SJSA1 (cell line): ENCODE measurements at places on chromosomes 3 and 15. TPM values are rescaled to one million over a fixed set of nuclear protein-coding genes. Genes with fewer than 3 reads are reported as not detected.

The NUP210 gene
- 0.05 TPM in 1 of 2 replicates, not detected in the other for total RNA-seq

The CHCHD6 gene
- total RNA-seq = 15.9 and 21.7 TPM in 2 replicates

The KLHL6 gene
- total RNA-seq = not detected in 2 replicates

The ITIH1 gene
- total RNA-seq = not detected in 2 replicates

The PLSCR4 gene
- total RNA-seq = 3.7 and 7.8 TPM in 2 replicates

The FGF7 gene
- 0.08 TPM in 1 of 2 replicates, not detected in the other for total RNA-seq

The TP63 gene
- total RNA-seq = not detected in 2 replicates

The LARP6 gene
- 59.1 and 81.5 TPM in 2 replicates for total RNA-seq

- DNase-seq = peak; percentile 57
Measured at GRCh38 chr3:65402597-65402996, 636.1 kb downstream of the MAGI1 start.

DNA sequence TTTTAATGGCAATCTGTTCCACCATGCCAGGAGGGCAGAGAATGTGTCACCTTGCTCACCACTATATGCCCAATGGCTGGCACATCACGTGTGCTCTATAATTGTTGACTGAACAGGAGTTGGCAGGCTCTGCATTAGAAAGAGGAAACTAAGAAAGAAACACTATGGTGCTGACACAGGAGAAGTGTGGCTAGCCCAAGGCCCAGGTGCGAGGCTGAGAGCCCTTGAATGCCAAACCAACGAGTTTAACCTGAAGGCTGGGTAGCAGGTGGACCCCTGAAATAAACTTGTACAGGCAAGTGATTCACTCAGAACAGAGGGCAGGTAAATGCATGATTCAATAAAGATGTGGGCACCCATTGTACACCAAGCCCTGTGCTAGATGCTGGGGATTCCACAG is 2.4 kb downstream of the CHCHD4 start:
- DNase-seq = no peak

DNA sequence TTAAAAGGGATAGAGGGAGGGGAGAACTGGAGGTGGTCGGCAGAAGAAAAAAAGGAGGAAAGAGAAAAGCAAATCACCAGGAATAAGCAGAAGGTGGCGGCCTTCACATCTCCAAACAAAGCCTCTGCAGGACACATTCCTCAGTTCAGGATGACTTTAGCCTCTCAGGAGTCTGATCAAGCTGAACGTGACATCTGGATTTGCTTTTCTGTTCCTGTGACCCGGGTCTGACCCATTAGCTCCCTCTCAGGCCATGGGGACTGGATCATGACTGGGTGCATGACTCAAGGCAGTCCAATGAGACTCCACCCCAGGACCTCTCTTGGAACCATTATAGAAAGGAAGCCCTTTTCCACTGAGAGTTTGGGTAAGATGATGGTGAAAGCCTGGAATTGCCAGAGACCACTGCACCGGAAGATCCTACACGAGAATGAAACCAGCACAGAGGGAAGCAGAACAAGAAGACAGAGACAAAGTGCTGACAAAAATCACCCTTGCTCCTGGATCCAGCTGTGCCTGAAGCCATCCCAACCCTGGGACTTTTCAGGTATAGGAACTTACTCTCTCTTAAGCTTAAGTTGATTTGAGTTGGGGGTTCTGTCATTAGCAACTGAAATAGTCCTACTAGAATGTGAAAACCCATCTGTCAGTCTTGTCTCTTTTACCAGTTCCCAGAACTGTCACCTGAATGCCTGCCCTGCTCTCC is 45.4 kb upstream of the RAD18 start:
- no peak for DNase-seq

DNA sequence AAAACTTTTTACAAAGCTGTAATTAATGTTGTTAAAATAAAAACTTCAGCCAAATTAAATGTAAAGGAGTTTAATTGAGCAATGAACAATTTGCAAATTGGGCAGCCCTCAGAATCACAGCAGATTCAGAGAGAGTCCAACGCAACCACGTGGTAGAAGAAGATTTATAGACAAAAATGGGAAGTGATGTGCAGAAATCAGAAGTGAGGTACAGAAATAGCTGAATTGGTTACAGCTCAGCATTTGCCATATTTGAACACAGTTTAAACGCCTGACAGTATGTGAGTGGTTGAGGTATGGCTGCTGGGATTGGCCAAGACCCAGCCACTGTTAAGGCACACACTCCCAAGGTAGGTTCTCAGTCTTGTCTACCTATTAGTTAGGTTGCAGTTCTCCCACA is 14.4 kb upstream of the PLA2G4D start:
- DNase-seq = no peak

GRCh38 chr3:33458446-33458845 is 18.2 kb upstream of the UBP1 start:
- DNase-seq = no peak

GRCh38 chr3:18190646-18191045 is 234.5 kb downstream of the SATB1 start:
- no peak for DNase-seq

- no peak for DNase-seq
Measured at GRCh38 chr3:13231781-13232666, 158.8 kb upstream of the IQSEC1 start.

DNA sequence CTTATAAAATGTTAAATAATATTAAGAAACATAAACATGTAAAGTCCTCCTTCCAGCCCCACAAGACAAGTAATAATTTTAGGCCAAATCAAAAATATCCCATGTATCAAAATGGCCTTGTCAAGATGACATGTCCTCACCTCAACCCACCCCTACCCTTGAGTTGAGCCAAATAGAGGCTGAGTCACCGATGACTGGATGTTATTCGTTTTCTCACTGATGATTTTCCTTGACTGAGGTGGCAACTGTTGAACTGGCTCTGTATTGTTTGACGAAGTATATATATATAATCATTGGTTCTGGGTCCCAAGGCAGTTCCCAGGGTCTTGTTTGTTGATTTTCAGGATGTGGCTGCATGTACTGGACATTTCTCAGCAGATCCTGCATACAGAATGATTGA is 75.3 kb downstream of the TMEM108 start:
- no peak for DNase-seq

DNA sequence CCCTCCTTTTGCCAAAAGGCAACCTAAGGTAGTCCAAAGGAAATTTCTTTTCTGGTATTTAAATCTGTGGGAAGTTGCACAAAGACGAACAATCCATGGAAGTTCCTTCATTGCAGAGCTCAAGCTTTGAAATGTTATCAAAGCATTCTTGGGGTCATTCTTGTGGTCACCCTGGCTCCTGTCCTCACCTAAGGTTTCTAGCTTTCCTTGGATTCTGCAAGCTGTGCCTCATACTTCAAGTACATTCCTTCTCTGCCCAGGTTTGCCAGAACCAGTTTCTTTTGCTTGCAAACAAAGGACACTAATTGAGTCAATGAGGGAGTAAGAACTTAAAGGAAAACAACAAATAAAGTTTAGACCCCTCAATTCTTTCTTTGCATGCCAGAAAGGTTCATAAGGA is 329.8 kb upstream of the PDZRN3 start:
- DNase-seq = no peak

DNA sequence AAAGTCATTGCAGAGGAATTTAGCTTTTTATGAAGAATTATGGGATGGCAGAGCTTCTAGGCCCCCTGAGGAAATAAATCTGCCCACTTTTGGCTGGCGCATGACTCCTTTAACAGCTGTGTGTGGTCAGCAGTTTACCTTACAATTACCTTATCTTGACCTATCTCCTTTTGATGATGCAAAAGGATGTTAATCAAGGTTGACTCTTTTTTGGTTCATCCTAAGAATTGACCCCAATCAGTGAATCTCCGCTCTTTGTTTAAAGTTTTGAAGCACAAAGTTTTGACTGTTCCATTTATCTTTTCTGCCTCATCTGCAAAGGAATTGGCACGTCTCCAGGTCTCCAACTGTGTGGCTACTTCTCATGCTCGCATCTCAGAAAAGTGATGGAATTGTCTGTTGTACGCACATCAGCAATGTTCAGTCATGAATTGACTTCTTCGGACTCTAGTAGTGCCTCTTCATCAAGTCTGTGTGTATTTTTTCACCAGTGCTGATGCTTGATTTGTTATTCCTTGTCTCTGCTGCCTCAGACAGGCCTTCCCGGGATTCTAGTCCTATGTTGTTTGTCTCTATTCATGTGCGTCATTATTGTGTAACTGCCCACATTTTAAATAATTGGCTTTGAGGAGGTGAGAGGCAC is 196.2 kb upstream of the CFAP20DC start:
- DNase-seq = peak; percentile 78

GRCh38 chr15:72249142-72249810 is 18.3 kb upstream of the PKM start:
- no peak for DNase-seq

DNA sequence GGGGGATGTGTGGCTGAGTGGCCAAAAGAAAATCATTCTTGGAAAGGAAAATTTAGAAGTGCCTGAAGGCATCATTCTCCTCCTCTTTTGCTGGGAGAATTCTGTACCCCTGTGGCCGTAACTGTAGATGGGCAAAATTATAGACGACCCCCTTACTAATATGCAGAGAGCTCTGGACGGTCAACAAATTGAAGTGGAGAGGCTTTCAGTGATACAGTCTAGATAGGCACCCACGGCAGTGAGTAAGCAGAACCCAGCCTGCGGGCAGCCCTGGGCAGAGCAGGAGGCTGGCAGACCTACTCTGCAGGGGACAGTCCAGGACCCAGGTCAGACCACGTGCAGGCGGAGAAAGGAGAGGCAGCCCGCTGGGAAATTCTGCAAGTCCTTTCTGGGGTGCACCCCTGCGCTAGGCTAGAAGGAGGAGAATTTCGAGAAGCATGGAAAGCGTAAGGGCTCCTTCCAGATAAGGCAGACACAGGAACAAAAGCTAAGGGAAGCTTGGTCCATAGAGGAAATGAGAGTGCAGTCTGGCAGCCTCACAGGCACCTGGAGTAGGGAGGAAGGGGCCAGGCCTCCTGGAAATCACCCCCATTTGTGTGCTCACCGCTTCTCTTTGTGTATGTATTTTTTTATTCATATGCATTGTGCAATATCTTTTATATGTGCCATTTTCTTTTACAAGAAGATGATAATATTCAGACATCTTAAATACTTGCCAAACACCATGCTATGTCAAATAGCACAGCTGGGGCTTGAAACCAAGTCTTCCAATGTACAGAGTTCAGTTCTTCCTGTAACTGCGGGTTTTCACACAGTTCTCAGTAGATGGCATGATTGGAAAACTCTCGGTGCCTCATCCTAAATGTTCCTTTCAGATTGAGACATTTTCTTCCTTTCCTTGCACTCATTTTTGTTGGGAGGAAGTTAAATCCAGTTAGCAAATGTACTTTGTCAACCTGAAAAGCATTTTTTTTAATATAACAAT is 40.2 kb downstream of the LRRK1 start:
- no peak for DNase-seq

DNA sequence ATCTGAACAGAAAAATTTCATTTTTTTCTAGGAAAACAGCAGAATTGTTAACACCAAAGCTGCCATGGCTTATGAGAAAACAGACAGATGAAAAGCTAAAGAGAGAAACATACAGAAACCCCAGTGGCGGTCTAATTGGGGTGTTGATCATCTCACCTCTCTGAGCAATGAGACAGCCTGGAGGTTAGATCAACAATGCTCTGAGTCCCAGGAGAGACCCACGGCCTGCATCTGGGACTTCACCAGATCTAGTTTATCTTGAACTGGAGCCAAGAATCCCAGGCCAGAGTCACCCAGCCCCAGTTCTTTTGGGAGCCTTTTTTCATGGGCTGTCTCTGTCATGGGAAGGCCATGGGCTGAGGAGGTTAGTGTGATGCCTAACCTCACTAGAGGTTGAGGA is 3.5 kb upstream of the GALNT15 start:
- DNase-seq = no peak

GRCh38 chr3:38811822-38812221 is 4.2 kb downstream of the SCN10A start:
- no peak for DNase-seq

GRCh38 chr3:58334013-58334321 is 1.3 kb downstream of the PXK start:
- peak; percentile 12 for DNase-seq

GRCh38 chr3:167203062-167203461 is 177.0 kb downstream of the ZBBX start:
- DNase-seq = no peak

DNA sequence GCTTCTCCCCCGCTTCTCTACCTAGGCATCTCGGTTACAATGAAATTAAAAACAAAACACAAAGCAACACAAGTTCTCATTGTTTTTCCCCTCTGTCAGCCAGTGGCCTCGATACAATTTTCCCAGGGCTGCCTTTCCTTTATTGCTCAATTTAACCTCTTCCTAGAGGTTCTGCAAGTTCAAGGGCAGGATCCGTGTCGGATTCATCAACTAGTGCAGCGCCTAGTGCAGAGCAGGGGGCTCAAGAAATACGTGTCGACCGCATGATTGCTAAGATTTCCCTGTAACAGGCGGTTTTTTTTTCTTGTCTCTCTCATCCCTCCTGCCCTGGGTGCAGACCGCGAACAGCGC is 1.4 kb upstream of the BHLHE40 start:
- no peak for DNase-seq

DNA sequence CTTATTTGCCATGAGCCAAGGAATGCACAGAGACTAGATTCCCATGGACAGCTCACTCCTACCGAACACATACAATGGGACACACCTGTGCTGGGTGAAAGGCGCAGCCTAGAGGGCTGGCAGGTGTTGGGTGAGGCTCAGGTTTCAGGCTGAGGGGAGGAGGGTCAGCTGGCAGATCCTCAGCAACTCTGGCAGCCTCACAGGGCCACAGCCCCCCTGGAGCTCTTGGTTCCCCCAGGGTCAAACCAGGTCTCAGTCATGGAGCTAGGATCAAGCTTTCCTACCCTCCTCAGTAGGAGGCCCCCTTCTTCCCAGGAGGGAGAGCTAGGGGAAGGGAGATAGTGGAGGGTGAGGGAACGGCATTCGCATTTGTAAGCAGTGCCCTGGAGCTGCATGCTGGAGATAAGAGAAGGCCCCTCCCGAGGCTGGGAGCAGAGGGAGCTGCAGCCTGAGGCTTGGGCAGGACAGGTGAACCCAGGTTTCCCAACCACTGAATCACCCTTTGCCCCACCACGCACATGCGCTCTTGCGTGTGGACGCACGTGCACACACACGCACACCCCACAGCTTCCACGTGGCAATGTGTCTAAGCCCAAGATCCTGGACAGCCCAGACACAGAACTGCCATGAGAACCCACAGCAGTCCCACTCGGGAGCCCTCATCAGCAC is 26.3 kb upstream of the TFRC start:
- no peak for DNase-seq
